ENCODE measurements at places on chromosomes 16 and 17.

GRCh38 chr16:2511128-2511800, 2.5 kb upstream of the ATP6V0C start:
- no peak for DNase-seq

- peak; percentile 13 for DNase-seq
These were observed 101.0 kb upstream of the CNTNAP4 start for GRCh38 chr16:76176153-76176552.

DNA sequence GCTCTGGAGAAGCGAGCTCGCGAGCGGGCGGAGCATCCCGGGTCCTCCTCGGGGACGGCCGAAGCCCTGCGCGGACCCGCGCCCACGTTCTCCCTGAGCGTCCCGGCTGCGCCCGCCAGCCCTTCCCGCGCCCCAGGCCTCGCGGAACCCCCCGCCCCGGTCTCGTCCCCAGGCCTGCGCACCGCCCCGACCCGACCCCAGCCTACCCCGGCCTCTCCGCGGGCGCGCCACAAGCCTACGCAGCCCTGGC, 159 bp downstream of the USP36 start:
- no peak for DNase-seq

DNA sequence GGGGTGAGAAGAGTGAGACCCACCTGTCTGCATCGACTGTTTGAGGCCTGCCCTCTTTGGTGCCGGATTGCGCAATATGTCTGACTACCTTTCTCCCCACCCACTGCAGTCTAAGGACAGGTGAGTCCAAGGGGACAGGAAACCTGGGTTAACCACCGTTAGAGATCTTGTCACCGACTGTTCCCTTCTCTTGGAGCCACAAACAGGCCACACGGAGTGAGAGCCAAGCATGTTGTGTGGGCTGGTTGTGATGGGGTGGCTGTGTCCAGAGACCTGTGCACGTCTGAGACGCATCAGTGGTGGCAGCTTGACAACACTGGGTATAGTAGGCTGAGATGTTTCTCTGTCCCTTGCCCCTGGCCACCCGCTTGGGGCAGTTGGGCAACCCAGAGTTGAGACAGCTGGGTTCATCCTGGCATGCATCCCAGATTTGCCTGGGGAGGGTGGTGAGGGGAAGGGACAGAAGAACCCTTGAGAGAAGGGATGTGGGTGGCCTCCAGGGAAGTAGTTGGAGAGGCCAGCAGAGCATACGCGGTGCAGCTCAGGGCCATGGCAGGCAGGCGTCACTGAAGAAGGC, 21.4 kb downstream of the MPRIP start:
- DNase-seq = no peak

DNA sequence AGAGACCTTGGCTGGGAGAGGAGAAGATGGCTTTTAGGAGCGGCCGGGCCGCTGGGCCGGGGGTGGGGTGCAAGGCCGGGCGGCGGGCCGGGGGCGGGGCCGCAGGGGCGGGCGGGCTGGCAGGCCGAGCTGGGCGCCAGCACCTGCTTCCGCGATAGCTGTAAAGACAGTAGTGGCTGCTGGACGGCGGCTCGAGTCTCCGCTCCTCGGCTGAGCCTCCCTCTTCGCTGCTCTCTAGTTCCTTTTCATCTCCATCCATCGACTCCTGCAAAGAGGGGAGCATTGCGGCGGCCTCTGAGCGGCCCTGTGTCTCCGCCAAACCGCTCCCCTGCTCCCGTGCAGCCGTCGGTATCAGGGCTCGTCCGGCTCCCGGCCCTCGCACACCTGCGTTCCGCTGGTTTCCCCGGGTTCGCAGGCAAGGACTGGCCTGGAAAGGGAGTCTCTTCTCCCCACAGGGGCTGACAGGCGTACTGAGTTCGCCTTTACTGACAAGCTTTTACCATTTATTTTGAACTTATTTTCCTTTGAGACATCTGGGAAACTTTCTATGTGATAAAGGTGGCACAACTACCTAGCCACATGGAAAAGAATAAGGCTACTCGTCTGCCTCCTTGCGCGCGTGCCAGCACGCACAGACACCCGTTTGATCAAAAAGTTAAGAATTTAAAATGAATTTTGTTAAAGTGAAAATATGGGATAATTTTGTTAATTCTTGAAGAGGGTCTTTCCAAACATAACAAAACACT, at the start of gene C17orf75:
C17orf75 (minus strand) TSS at position 317 of the 746 bp plus-strand sequence; CDS start at position 283, 34 bp downstream.
- peak; percentile 42 for DNase-seq

GRCh38 chr16:88599092-88599733, 29.0 kb downstream of the ZC3H18 start:
- DNase-seq = no peak

- DNase-seq = no peak
These were observed 2.2 kb downstream of the NUBP1 start for GRCh38 chr16:10745841-10746240.

DNA sequence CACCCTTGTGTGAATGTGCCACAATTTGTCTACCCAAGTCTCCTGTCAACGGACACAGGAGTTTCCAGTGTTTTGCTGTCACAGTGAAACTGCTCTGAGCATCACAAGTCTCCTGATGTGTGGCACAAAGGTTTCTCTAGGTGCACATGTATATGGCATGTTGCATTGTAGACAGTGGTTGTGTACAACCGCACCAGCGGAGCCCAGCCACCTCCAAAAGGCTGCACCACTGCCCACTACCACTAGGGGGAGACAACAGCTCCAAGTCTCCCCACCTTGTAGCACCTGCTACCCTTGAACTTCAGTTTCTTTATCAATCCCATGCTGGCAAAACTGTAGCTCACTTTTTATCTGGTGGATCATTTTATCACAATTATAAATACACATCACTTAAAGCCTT, 95.5 kb upstream of the ZNF469 start:
- no peak for DNase-seq

DNA sequence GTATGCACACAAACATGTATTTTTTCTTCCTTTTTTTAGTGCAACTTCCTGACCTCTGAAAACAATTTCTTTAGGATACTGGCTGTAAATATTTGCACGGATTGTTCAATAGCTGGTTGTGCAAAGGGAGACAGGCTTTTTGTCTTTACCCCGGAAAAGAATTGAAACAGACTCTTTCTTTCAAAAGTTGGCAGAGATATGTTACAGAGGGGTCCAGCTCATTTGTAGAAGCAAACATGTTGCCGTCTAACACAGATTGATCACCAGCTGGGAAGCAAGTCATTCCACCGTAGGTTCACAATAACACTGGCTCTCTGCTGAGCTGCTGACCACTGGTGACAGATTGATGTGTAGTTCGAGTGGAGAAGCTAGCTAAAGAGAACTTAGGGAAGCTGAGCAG, 130.9 kb downstream of the STX8 start:
- DNase-seq = no peak

- no peak for DNase-seq
These were observed 39.8 kb upstream of the DYNLRB2 start for GRCh38 chr16:80500961-80501525.

DNA sequence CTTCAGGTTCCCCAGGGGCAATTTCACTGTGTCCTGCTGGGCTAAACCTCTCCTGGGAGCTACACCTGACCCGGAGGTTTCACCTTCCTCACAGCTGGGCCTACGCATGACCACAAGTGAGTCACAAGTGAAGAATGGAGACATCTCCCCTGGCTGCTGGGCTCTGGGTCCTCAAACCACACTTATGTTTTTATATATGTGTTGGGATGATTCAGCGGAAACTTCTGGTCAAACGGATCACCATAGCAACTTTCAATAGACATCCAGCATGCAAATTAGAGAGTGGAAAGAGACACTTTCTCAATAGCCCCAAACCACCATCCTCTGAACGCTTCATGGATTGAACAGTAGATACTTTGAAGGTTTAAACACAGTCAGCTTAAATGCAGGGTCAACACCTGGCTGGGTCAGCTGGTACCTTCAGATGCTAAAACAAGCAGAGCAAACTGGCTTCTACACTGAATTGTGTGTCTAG, 28.0 kb upstream of the MAF start:
- peak; percentile 20 for DNase-seq

DNA sequence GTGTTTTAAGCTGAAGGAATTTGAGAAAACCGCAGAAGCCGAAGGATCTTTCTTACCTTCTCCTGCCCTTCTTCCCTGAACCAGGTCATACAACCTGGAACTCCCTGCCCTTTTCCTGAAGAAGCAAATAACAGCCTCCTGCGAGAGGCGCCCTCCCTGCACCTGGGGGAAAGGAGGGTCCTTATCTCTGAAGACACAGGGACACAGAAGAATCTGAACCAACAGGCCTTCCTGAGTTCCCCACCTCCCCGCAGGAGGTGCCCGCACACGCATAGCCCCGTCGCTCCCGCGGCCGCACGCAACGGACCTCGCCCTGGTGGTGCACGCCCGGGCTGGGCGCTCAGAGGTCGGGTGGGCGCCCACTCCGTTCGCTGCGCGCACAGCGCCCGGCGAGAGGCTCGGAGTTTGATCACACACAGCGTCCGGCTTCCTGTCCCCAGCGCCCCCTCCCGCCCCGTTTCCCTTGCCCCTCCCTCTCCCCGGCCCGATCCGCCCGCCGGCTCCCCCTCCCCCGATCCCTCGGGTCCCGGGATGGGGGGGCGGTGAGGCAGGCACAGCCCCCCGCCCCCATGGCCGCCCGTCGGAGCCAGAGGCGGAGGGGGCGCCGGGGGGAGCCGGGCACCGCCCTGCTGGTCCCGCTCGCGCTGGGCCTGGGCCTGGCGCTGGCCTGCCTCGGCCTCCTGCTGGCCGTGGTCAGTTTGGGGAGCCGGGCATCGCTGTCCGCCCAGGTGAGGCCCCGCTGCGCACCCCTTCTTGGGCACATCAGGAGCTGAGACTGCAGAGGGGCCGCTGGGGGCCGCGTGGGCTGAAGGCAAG, at the start of gene TNFSF12:
TNFSF12 (plus strand) TSS at position 474 of the 816 bp plus-strand sequence; CDS start at position 570, 96 bp downstream.
- no peak for DNase-seq

DNA sequence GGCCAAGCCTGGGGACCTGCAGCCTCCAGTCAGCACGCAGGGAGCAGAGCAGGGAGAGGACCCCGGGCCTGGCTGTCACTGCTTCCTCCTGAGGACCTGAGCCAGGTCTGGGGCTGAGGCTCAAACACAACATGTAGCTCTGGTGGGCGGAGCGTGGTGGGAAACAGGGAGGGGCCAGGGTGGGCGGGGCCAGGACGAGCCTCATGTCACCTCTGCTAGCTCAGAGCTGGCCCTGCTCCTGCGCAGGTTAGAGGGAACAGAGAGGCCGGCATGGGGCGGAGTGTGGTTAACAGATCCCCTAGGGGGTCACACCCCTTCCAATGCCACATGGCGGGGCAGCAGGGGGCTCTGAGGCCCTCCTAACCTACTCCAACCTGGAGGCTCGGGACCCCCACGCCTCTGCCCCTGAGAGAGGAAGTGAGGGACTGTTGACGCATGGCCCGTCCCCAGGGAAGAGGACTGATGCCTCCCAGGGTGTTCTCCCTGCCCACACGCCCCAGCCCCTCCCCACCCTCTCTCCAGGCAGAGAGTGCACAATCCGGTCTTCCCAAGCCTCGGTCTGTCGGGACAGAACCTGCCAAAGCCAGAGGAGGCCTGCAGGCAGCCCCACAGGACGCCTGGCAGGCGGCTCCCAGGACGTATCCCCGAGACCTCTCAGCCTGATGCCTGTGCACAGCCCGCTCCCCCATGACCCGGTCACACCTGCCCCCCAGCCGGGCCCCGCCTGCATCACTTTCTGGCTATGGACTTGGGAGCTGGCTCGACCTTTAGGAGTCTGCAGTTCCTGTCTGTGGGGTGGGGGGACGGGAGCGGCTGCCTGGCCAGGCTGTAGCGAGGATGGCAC, 15.2 kb downstream of the PIEZO1 start:
- no peak for DNase-seq

GRCh38 chr16:2476741-2477140, 1.8 kb downstream of the TBC1D24 start:
- no peak for DNase-seq

GRCh38 chr17:64607862-64608565, 54.1 kb downstream of the SMURF2 start:
- DNase-seq = no peak

- no peak for DNase-seq
These were observed 7.1 kb upstream of the PSMD3 start for GRCh38 chr17:39973496-39973895.

DNA sequence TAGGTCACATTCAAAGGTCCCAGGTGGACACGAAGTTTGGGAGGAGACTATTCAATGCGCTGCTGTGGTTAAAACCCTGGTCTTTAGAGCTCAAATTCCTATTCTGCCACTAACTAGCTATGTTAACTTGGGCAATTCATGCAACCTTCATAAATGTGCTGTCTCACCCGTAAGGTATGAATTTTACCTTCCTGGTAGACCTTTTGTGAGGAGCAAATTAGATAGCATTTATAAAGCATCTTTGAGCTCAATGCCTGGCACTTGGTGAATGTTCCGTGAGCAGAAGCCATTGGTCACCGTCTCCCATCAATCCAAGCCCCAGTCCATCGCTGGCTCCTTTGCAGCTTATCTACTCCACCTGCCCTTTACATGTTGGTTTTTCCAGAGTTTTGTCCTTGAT, 16.6 kb downstream of the CHD9NB start:
- DNase-seq = no peak

- DNase-seq = no peak
These were observed 282.9 kb downstream of the SOX9 start for GRCh38 chr17:72403713-72404209.

DNA sequence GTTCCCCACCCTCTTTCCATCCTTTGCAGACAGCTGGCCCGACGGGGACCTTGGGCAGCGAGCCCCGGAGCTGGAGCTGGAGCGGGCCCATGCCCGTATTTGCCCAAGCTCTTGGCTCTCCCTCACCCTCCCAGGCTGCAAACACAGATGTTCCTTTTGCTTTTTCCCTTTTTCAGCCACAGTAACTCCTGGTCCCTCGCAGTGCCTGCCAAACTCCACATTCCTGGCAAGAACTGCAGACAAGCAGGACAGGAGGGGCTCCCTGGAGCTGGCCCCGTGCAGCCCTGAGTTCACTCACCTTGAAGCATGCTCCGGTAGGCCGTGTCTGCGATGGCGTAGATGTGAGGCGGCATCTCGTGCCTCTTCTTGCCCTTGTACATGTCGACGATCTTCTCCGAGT, 33.9 kb downstream of the MYH11 start:
- DNase-seq = no peak

GRCh38 chr17:82974136-82974952, 105.1 kb upstream of the METRNL start:
- no peak for DNase-seq

DNA sequence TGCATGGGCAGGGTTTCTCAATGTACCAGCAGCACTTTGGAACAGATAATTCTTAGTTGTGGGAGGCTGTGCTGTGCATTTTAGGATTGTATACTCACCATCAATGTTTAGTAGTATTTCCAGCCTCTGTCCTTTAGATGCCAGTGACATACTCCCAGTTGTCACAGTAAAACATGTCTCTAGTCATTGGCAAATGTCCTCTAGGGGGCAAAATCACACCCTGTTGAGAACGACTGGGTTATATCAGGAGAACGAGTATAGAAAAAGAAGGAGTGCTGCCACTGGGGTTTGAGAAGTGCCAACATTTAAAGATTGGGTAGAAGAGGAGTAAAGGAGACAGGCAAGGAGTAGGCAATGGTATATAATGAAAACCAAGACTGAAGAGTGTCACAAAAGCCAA, 37.9 kb upstream of the SMIM36 start:
- no peak for DNase-seq

DNA sequence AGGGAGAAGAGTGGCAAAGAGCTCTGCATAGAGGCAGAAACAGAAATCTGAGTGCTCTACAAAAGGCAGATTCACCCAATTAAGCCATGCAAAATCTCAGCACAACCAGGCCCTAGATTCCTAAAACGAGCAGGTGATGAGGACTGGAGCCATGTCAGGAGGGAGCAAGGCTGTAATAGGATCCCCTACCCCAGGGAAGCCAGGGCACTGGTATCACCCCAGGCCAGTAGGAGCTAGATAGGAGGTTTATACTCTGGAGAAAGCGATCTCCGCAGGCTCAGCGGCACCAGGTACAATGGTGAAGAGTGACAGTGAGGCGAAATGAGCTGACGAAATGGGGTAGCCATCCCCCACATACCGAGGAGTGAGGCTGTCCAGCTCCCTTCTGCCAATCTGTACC, 171.5 kb downstream of the PARN start:
- DNase-seq = no peak

- DNase-seq = no peak
These were observed 8.6 kb upstream of the KDM6B start for GRCh38 chr17:7825206-7825990.

Data from GM12878 (cell line).